Placental pericyte (primary cell): ENCODE measurements at places on chromosomes 16 and 17. TPM values are rescaled to one million over a fixed set of nuclear protein-coding genes. Genes with fewer than 3 reads are reported as not detected.

The COX11 gene
- 25.4 and 49.2 TPM in 2 replicates for total RNA-seq

The KRTAP17-1 gene
- not detected in 2 replicates for total RNA-seq

The CACNA1H gene
- total RNA-seq, result 0.66 and 2.4 TPM in 2 replicates

The PRDM7 gene
- not detected in 2 replicates for total RNA-seq

The KRTAP3-2 gene
- total RNA-seq, result not detected in 2 replicates

The SEPTIN12 gene
- not detected in 2 replicates for total RNA-seq

The ZCCHC14 gene
- total RNA-seq, result 10.9 and 12.2 TPM in 2 replicates

The OR1A2 gene
- total RNA-seq, result not detected in 2 replicates

The HSDL1 gene
- 15.7 and 15.8 TPM in 2 replicates for total RNA-seq

The TENT4B gene
- total RNA-seq, result 12.6 and 14.2 TPM in 2 replicates

The HOXB7 gene
- 0.66 and 1.1 TPM in 2 replicates for total RNA-seq

The MYL11 gene
- not detected in 2 replicates for total RNA-seq
